PC-3 (cell line): ENCODE measurements at places on chromosomes 3 and 15.

- no peak overlapping the region for H3K27ac ChIP-seq
- no peak overlapping the region for H3K4me3 ChIP-seq
- no peak for DNase-seq
- H3K36me3 ChIP-seq = no peaks in the 10 kb centered on the region
- no peaks in the 10 kb centered on the region for H3K4me1 ChIP-seq
Measured at GRCh38 chr3:138066383-138066782, 49.0 kb downstream of the DZIP1L start.

- H3K4me1 ChIP-seq = peaks cover 13% of the 10 kb centered on the region
- no peak overlapping the region for H3K4me3 ChIP-seq
- H3K27me3 ChIP-seq = no peaks in the 10 kb centered on the region
- no peaks in the 10 kb centered on the region for H3K36me3 ChIP-seq
- no peak overlapping the region for H3K27ac ChIP-seq
Measured at GRCh38 chr15:89226359-89227221, 5.2 kb upstream of the RLBP1 start.

DNA sequence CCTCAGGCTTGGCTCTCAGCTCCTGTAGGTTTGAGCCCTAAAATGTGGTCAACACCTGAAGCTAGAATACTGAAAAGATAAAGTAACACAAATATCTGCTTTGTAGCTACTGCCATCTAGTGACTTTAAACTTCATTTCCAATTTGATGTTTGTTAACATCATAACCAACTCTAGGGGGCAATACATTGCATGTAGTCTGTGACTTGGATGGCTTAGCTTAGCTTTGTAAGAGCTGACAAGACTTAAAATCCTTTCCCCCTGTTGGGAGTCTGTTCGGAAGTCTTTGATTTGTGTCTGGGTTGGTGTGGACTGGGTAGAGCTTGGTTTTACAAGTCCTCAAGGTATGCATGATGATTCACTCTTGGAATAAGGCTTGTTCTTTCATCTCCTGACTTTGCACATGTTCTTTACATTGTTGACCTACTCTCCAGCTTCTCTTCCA, 51.7 kb downstream of the SCN11A start:
- H3K4me1 ChIP-seq = no peaks in the 10 kb centered on the region; the same call in 1 of the 2 replicates
- H3K27me3 ChIP-seq = peaks cover 16% of the 10 kb centered on the region
- H3K36me3 ChIP-seq = no peaks in the 10 kb centered on the region
- H3K27ac ChIP-seq = no peak overlapping the region
- H3K4me3 ChIP-seq = no peak overlapping the region

DNA sequence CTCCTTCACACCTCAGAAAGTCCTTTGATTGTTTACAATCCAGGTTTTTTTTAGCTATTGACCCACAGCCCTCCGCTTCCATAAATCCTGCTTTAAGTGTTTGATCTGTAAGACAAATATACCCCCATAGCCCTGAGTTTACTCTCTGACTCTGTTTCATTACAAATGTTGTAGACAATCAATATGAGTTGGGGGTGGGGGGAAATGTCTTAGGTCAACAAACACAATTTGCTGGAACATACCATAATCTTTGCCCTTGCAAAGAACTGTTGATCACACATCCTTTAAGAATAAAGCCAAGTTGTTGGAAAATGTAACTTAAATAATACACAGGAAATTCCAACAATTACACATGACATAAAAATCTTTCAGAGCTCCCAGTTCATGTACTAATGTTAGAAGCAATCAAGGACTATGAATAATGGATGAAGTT, 301.8 kb upstream of the SEMA6D start:
- H3K4me3 ChIP-seq = no peak overlapping the region
- no peak overlapping the region for H3K27ac ChIP-seq
- no peaks in the 10 kb centered on the region for H3K27me3 ChIP-seq
- DNase-seq = no peak
- H3K36me3 ChIP-seq = no peaks in the 10 kb centered on the region

DNA sequence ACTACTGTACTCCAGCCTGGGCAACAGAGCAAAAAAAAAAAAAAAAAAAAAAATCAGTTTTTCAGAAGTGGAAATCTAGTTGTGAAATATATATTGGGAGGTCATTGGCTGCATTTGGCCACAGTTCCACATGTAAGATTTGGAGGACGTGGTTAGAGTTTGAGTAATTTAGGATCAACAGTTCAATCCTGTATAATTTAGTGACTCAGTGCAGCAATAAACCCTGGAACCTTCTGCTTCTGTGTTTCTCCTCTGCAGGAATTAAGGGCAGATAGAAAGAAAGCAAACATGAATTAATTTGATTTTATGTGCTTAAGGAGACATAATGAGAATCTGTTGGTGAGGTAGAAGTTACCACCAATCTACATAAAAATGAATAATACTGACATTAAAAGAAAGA, 347.0 kb downstream of the PTPRG start:
- DNase-seq = no peak
- H3K4me1 ChIP-seq = no peaks in the 10 kb centered on the region
- H3K4me3 ChIP-seq = no peak overlapping the region
- H3K36me3 ChIP-seq = no peaks in the 10 kb centered on the region
- no peak overlapping the region for H3K27ac ChIP-seq

GRCh38 chr3:108946292-108947285, 7.1 kb downstream of the GUCA1C start:
- no peak overlapping the region for H3K4me3 ChIP-seq
- no peak overlapping the region for H3K27ac ChIP-seq
- H3K27me3 ChIP-seq = peaks cover 21% of the 10 kb centered on the region
- H3K36me3 ChIP-seq = no peaks in the 10 kb centered on the region
- DNase-seq = peak; percentile 67

GRCh38 chr15:39919748-39920509, at the start of gene GPR176:
Gene GPR176, minus strand, starts transcription at chr15:39920266. Its CDS starts 240 bp downstream, at chr15:39920026.
- no peaks in the 10 kb centered on the region for H3K27me3 ChIP-seq
- H3K4me3 ChIP-seq = peak within 1 kb of the TSS; percentile 89
- H3K36me3 ChIP-seq = no peaks in the 10 kb centered on the region
- peak within 1 kb of the TSS; percentile 69 for H3K27ac ChIP-seq
- H3K4me1 ChIP-seq = peaks cover 18% of the 10 kb centered on the region
- peak; percentile 66 for DNase-seq

- H3K4me3 ChIP-seq = no peak overlapping the region
- peaks cover 16% of the 10 kb centered on the region for H3K4me1 ChIP-seq
- DNase-seq = no peak
- no peak overlapping the region for H3K27ac ChIP-seq
- no peaks in the 10 kb centered on the region for H3K36me3 ChIP-seq
- no peaks in the 10 kb centered on the region for H3K27me3 ChIP-seq
Measured at GRCh38 chr3:176948151-176948550, 249.1 kb downstream of the TBL1XR1 start.

GRCh38 chr15:86060674-86061073, 19.0 kb upstream of the AGBL1 start:
- H3K4me1 ChIP-seq = no peaks in the 10 kb centered on the region
- no peaks in the 10 kb centered on the region for H3K36me3 ChIP-seq
- no peak overlapping the region for H3K27ac ChIP-seq
- peaks cover 28% of the 10 kb centered on the region for H3K27me3 ChIP-seq

- H3K27me3 ChIP-seq = no peaks in the 10 kb centered on the region
- DNase-seq = no peak
- no peaks in the 10 kb centered on the region for H3K36me3 ChIP-seq
- H3K4me3 ChIP-seq = no peak overlapping the region
Measured at GRCh38 chr15:36784098-36784670, 204.8 kb downstream of the CDIN1 start.

DNA sequence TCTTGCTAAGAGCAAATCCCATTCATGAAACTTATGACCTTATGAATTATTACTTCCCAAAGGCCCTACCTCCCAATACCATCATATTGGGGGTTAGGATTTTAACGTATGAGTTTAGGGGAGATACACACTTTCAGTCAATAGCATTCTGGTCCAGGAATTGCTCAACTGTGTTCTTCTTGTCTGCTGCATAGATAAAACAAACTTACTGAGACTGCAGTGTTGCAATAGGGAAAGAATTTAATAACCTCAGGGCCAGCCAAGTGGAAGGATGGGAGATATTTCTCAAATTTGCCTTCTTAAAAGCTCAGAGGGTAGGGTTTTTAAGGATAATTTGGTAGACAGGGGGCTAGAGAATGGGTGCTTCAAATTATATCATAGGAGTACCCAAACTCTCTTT, 625.8 kb downstream of the OTOL1 start:
- H3K27me3 ChIP-seq = no peaks in the 10 kb centered on the region
- no peaks in the 10 kb centered on the region for H3K4me1 ChIP-seq
- no peak overlapping the region for H3K4me3 ChIP-seq
- no peaks in the 10 kb centered on the region for H3K36me3 ChIP-seq
- no peak overlapping the region for H3K27ac ChIP-seq
